Activated CD4-positive, alpha-beta memory T cell treated with anti-CD3 and anti-CD28 coated beads, Interleukin-2, amount 10 ng/mL, durations not matched to agents 7 days and 5 days (primary cell): ENCODE measurements at places on chromosomes 11 and 22. TPM values are rescaled to one million over a fixed set of nuclear protein-coding genes. Genes with fewer than 3 reads are reported as not detected.
A peak's percentile ranks its signal among the peaks of the same experiment; 100 is the strongest.

DNA sequence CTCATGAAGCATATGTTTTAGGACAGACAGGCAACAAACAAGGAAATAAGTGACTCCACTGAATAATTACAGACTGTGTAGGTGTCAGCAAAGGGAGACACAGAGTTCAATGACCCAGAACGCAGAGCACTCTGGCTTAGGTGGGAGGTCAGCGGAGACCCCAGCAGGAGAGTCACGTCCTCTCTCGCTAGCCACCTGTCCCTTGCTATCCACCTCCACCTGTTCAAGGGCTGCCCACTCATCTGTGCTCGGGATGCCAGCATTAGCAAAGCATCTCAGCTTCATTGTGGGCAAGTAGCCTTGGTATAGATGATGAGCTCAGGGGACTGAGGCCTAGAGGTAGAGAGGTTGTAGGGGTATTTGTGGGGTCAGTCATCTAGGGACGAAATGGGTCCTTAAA is 21.8 kb upstream of the ATXN10 start:
- no peak overlapping the region for H3K4me3 ChIP-seq
- peaks cover 36% of the 10 kb centered on the region for H3K27me3 ChIP-seq
- no peak overlapping the region for H3K27ac ChIP-seq
- no peaks in the 10 kb centered on the region for H3K36me3 ChIP-seq
- DNase-seq, result no peak
- peaks cover 23% of the 10 kb centered on the region for H3K4me1 ChIP-seq

- H3K4me1 ChIP-seq, result peaks cover 41% of the 10 kb centered on the region
- H3K27ac ChIP-seq, result no peak overlapping the region
- H3K36me3 ChIP-seq, result no peaks in the 10 kb centered on the region
- peaks cover 33% of the 10 kb centered on the region for H3K27me3 ChIP-seq
- peak; percentile 82 for DNase-seq
- no peak overlapping the region for H3K4me3 ChIP-seq
Observed at GRCh38 chr22:45645526-45646414, 25.9 kb upstream of the ATXN10 start.

DNA sequence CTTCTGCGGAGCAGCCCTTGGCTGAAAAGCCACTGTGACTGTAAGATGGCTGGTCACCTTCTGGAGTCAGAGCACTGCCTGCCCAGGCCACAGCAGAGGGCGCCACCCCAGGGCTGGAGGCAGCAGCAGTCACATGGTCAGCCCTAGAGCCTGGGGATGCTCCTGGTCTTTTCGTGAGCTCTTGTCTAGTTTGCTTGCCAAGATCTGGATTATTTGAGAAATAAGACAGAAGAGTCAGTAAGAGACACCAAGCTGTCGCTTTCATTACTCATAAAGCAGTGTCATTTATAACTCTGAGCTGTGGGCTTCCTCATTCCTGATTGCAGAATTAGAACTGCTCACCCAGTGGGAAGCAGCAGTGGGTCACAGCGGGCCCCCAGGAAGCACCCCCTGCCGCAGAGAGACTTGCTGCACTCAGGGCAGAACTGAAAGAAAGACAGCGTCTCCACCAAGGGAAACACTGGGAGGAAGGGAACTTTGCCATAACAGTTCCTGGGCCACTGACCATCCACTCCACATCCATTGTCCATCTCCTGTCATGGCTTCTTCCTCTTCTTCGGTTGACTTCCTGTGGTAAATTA is 56.7 kb downstream of the PPP6R2 start:
- peak; percentile 32 for DNase-seq
- H3K27ac ChIP-seq, result peak overlapping the region; percentile 70
- no peaks in the 10 kb centered on the region for H3K27me3 ChIP-seq
- H3K36me3 ChIP-seq, result peaks cover 32% of the 10 kb centered on the region
- no peak overlapping the region for H3K4me3 ChIP-seq

- H3K36me3 ChIP-seq, result no peaks in the 10 kb centered on the region
- no peak overlapping the region for H3K27ac ChIP-seq
- no peaks in the 10 kb centered on the region for H3K27me3 ChIP-seq
- no peak overlapping the region for H3K4me3 ChIP-seq
- no peak for DNase-seq
- H3K4me1 ChIP-seq, result no peaks in the 10 kb centered on the region
Observed at GRCh38 chr11:11486423-11486822, 133.4 kb upstream of the CSNK2A3 start.

DNA sequence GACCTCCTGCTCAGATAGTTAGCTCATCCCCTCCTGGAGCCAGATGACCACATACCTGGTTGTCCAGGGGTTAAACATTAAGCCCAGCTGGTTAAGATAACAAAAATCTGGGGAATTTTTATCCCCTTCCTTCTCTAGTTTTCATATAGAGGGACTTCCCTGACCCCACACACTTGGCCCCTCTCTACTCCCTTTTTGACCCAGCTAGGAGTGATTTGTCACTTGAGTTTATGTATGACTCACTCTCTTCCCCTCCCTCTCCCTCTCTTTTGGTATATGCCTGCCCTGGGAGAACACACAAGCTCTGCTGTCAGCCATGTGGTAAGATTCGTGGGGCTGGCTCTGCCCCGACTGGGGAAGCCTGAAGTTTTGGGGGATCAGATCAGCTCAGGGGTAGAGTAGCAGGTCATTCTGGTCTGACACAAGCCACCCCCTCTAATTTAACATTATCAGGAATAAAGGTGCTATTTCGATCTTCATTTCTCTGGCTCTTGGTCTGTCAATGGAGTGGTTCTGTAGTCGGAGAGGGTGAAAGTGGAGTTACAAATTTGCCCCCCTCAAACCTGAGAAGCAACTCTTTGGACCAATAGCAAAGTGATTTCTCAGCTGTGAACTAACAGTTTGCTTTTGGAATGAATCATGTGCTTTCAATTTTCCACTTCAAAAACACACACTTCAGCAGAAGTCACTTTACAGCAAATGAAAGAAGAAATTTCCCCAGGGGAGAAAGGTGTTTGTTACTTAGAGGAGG is 415.3 kb upstream of the CADM1 start:
- H3K4me1 ChIP-seq, result peaks cover 14% of the 10 kb centered on the region
- no peak overlapping the region for H3K27ac ChIP-seq
- peaks cover 2% of the 10 kb centered on the region for H3K27me3 ChIP-seq
- DNase-seq, result no peak
- no peaks in the 10 kb centered on the region for H3K36me3 ChIP-seq

DNA sequence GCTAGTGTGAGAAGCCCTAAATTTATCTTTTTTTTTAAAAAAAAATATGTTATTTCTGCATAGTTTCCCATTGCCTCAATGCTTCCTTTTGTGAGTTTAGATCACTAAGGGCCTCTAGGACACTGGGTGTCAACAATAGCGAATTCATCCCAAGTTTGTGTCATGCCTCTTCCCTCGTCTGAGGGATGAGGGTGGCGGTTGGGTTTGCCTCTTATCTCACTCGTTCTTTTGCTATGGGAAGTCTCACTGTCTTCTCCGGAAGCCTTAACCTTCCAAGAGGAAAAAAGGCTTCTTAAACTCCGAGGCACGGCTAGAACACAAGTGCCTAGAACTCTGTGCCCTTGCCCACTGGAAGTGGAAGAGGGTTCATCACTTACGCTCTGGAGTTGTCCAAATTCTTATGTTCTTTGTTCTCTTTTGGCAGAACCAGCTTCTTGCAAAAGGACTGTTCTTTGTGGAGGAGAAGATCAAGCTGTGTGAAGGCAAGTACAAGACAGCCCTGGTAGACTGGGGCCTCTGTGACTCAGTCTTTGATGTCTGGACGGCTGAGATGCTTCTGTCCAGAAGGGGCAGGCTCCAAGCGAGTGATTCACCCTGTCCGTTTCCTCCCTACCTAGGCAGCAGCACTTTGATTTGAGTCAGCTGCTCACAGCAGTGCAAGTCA is 78.5 kb downstream of the TRAF6 start:
- H3K36me3 ChIP-seq, result peaks cover 42% of the 10 kb centered on the region
- H3K27me3 ChIP-seq, result no peaks in the 10 kb centered on the region
- H3K27ac ChIP-seq, result no peak overlapping the region
- H3K4me3 ChIP-seq, result no peak overlapping the region
- peaks cover 15% of the 10 kb centered on the region for H3K4me1 ChIP-seq
- DNase-seq, result peak; percentile 58

- DNase-seq, result no peak
- no peaks in the 10 kb centered on the region for H3K36me3 ChIP-seq
- no peak overlapping the region for H3K4me3 ChIP-seq
- H3K27me3 ChIP-seq, result peaks cover 24% of the 10 kb centered on the region
Observed at GRCh38 chr11:9625162-9625561, 38.7 kb upstream of the SWAP70 start.

- H3K27ac ChIP-seq, result no peak overlapping the region
- H3K4me3 ChIP-seq, result no peak overlapping the region
- peaks cover 5% of the 10 kb centered on the region for H3K27me3 ChIP-seq
- no peaks in the 10 kb centered on the region for H3K36me3 ChIP-seq
- peaks cover 22% of the 10 kb centered on the region for H3K4me1 ChIP-seq
Observed at GRCh38 chr11:61273178-61274078, 21.7 kb downstream of the VWCE start.

- peaks cover 6% of the 10 kb centered on the region for H3K36me3 ChIP-seq
- no peak overlapping the region for H3K4me3 ChIP-seq
- H3K27ac ChIP-seq, result no peak overlapping the region
- H3K4me1 ChIP-seq, result peaks cover 13% of the 10 kb centered on the region
Observed at GRCh38 chr11:94920311-94920710, 53.0 kb downstream of the CWC15 start.

DNA sequence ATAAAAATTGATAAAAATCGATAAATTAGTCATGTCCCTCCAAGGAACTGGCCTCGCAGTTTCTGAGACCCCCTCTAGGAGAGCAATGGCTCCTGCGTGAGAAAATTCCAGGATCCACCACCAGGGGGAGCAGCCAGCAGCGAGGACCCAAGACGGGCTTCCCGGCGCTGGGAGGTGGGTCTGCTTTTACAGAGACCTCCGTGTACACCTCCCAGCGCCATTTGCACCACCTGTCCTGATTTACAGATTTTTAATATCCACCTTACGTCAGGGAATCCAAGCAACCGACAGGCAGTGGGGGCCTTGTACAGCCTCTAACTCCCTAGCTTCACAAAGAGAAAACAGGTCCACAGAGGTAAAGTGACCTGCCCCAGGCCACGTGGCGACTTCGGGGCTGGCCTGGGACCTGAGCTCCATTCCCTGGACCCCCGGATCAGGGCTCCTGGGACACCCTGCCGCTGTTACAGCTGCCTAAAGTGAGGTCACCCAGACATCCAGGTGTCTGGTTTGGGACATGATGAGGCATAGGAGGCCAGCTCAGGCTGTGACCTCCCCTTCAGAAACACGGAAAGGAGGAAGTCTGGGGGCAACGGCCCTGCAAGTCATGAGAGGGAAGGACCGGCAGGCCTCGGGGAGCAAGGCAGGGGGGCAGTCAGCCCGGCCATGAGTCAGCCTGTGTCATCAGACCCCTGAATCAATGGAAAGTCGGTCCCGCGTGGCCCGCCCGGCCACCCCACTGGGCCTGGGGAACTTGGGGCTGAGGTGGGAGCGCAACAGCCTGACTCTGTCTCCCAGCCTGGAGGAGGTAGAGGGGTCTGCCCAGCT is 3.5 kb downstream of the OSM start:
- H3K4me1 ChIP-seq, result peaks cover 62% of the 10 kb centered on the region
- DNase-seq, result peak; percentile 81
- H3K27me3 ChIP-seq, result no peaks in the 10 kb centered on the region
- peak overlapping the region; percentile 99 for H3K4me3 ChIP-seq
- H3K27ac ChIP-seq, result peak overlapping the region; percentile 80
- H3K36me3 ChIP-seq, result peaks cover 55% of the 10 kb centered on the region

GRCh38 chr22:27372969-27373670 is 428.4 kb downstream of the MN1 start:
- DNase-seq, result no peak
- H3K4me3 ChIP-seq, result no peak overlapping the region
- H3K27me3 ChIP-seq, result no peaks in the 10 kb centered on the region
- H3K36me3 ChIP-seq, result no peaks in the 10 kb centered on the region

DNA sequence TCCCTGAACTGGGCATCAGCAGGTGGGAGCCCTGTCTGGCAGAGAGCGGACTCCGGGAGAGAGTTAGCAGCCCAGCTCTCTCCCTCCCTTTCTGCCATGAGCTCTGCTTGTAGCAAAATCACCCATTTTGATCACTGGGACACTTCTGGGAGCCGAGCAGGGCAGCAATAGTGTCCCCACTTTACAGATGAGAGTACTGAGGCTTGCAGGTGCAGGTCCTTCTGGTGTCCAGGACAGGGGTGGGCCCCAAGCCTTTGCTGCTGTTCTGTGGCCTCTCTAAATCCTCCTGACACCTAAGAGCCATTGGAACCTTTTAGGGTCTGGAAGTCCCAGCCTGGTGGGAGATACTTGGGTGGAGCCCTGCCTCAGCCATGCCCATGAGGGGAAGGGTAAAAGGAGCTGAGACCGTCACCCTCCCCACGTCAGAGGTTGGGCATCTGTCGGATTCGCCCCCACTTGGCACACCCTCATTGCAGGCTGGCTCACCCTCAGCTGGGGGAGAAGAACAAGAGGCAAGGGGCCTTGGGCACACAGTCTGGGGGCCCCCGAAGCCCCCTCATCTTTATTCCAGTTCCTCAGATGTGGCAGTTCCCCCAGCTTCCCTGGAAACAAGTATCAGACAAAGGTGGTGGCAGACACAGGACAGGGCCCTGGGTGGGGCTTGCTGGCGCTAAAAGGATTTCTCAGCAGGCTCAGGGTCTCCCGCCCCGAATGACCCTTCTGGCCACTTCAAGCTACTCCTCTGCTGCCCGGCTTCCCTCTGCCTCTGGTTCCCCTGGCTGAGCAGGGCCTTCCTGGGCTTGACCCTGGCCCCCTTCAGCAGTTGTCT is 4.5 kb downstream of the RIN1 start:
- no peak for DNase-seq
- no peak overlapping the region for H3K27ac ChIP-seq
- H3K4me3 ChIP-seq, result no peak overlapping the region
- H3K27me3 ChIP-seq, result peaks cover 4% of the 10 kb centered on the region

GRCh38 chr11:63680834-63681320 is 423 bp upstream of the RTN3 start:
- peak; percentile 24 for DNase-seq
- H3K27ac ChIP-seq, result peak overlapping the region; percentile 87
- H3K4me1 ChIP-seq, result peaks cover 32% of the 10 kb centered on the region
- H3K27me3 ChIP-seq, result peaks cover 3% of the 10 kb centered on the region
- peak overlapping the region; percentile 81 for H3K4me3 ChIP-seq

GRCh38 chr11:121539000-121539399 is 86.2 kb upstream of the SORL1-AS1 start:
- H3K36me3 ChIP-seq, result peaks cover 74% of the 10 kb centered on the region
- no peak overlapping the region for H3K27ac ChIP-seq
- no peak for DNase-seq

DNA sequence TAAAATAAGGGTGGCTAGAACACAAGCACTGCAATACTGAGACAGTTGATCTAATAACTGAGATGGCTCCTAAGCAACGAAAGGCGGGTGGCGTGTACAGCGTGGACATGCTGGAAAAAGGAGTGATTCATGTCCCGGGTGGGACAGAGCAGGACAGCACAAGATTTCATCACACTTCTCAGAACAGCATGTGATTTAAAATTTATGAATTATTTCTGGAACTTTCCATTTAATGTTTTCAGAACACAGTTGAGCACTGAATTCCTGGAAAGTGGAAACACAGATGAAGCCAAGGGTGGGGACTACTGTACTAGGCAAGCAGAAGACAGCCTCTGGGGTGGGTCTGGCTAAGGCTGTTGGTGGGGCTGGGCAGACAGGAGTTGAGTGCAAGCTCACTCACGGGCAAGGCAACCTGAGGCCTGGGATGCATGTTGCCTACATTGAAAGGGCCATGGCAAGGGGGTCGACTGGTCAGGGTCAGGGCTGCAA is 165.6 kb upstream of the DDI1 start:
- H3K4me1 ChIP-seq, result no peaks in the 10 kb centered on the region
- no peak overlapping the region for H3K4me3 ChIP-seq
- no peak overlapping the region for H3K27ac ChIP-seq
- H3K27me3 ChIP-seq, result no peaks in the 10 kb centered on the region
- no peaks in the 10 kb centered on the region for H3K36me3 ChIP-seq

OVOL1 gene
- not detected for total RNA-seq

TECTA gene
- total RNA-seq, result 0.20 TPM

HNRNPUL2 gene
- total RNA-seq, result 65.3 TPM

CHRM1 gene
- not detected for total RNA-seq

TCN2 gene
- 1.7 TPM for total RNA-seq

TMEM109 gene
- 110 TPM for total RNA-seq

TSPAN18 gene
- 42.3 TPM for total RNA-seq

SNU13 gene
- 166 TPM for total RNA-seq

NOX4 gene
- total RNA-seq, result not detected

SERHL2 gene
- 0.55 TPM for total RNA-seq
